ENCODE measurements at places on chromosomes 7 and 10.

DNA sequence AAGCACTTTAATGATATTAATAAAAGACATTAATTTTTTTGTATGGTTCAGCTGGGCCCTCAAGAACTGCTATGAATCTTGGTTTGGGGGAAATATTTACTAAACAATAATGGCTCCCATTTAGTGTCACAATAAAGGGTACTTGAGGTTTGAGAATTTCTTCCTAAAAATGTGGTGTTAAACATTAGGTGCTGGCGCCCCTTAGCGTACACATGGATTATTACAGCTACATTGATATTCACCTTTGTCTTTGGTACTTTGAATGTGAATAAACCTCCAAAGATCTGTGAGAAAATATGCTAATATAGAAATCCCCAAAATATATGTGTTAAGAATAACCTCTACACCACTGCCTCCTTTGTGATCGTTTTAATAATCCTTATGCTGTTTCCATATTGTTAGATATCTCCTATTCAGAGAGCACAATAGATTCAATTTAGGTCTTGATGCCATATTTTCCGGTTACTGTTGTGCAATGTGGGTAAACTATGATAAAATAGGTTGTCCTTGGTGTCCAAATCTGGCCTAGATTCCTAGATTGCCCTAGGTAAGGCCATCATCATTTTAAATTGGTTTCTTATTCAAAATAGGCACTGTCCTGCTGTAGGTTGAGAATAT, 161.8 kb upstream of the CACNA2D1 start:
- no peak for DNase-seq

- peak; percentile 45 for DNase-seq
These were observed 742 bp downstream of the LMBR1 start for GRCh38 chr7:156892081-156892800.

- no peak for DNase-seq
These were observed 90.8 kb downstream of the PRLHR start for GRCh38 chr10:118504467-118505205.

DNA sequence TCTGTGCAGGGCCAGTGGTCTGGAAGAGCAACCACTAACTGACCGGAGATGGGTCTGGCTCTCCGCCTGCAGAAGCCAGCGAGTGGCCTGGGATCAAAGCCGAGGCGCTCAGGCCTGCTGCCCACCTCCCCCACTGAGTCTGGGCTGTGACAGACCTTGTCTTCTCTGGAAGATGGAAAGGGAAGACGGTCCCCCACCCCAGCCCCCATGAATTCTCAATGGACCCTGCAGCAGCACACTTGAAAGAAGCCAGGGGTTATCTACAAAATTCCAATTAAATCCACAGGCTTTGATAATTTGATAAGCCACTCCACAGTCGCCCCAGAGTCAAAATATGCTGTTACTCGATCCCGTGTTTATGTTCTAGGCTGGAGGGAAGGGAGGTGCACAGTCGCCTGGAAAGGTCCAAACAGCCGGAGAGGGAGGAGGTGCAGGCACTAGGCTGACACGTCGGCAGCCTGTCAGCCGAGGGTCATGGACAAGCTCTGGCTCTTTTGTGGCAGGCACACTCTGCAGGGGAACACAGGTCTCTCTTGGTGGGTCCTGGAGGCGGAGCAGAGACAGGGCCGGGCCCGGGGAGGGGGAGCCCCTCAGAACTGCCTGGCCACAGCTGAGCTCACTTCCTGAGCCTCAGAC, 134.9 kb downstream of the SH3PXD2A start:
- no peak for DNase-seq

GRCh38 chr7:67267914-67268313, 271.3 kb downstream of the TYW1 start:
- no peak for DNase-seq

DNA sequence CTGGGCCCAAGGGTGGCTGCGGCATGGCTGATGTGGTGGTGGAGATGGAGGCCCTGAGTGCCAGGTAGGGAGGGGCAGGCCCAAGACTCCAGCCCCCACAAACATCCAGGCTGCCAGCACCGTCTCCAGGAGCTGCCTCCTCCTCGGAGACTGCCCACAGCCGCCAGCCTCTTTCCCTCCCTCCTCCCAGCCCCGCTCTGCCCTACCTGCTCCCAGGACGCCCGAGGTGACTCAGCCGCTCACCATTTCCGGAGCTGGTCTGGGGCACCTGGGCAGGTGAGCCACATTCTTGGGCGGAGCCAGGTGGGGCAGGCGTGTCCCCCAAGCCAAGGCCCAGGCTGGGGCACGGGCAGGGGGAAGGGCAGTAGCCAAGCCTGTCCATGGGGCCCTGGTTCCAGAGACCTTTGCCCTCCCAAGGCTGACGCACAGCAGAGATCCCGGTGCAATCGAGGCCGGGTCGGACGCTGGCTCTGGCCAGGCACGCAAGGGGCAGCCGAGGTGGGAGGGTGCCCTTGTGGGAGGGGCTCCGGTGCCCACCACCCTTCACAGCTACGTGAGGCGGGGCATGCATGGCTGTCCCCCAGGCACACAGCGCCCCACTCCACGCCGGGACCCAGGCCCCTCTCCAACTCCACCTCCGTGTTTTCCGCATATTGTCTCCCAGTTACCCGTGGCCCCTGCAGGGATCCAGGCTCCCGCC, 8.8 kb downstream of the ADAP1 start:
- DNase-seq = no peak

DNA sequence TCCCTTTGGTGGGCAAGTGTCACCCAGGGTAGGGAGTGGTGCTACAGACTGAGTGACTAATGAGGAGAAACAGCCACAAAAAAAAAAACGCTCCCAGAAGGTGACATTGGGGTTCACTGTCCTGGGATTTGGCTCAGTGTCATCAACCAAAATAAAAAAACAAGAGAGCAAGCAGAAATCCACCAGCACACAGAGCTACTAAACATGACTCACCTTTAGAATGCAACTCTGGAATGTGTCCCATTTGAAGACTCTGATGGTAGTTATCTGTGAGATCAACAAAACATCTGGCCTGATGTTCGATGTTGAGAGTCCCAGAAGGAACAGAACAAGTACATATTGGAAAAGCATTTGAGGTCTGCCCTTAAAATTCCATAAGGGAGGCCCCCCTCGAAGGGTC, 200.3 kb upstream of the LYZL2 start:
- DNase-seq = no peak

- DNase-seq = no peak
These were observed 80.4 kb downstream of the PPP1R3C start for GRCh38 chr10:91552274-91553095.

DNA sequence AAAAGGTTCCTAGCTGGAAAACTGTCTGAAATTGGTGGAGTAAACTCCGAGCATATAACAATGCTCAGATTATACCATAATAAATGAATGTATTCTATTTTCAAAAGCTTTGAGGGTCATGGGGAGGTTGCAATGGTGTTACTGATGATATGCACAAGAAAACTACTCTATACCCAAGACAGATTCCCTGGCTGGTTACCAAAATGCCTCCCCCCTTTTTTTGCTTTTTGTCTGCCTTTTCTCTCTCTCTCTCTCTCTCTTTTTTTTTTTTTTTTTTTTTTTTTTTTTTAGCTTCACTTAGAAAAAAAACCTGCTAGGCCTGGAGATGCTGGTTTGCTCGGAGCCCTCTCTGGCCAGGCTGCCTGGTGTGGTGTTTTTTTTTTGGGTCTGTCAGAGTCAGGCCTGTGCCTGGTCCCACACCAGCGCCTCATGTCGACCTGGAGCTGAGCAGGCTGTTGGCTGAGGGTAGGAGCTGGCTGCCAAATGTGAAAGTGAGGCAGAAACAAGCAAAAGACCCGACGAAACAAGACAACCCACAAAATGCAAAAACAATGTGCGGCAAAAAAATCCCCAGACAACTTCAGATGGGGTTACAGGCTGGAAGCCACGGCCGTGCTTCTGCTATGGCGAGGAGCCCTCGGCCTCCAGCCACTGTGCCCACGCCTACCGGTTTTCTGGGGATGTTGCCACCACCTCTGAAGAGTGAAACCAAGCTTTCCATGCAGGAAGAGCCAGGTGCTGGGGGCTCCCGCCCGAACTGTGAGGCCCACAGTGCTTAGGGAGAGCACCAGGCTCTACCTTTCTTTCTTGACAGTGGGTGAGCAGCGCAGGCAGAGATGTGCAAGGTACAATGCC, 59.9 kb upstream of the EFCAB10 start:
- DNase-seq = no peak

- no peak for DNase-seq
These were observed at the start of gene AOC1 for GRCh38 chr7:150852371-150852905. AOC1 (plus strand) TSS chr7:150852517; CDS start chr7:150856471, 3,954 bp downstream.

GRCh38 chr7:14446829-14447228, 455.7 kb downstream of the DGKB start:
- DNase-seq = no peak

- no peak for DNase-seq
These were observed 58.9 kb upstream of the NUPR2 start for GRCh38 chr7:56174875-56175760.

GRCh38 chr10:128187788-128188185, 61.6 kb upstream of the MKI67 start:
- no peak for DNase-seq

- peak; percentile 98 for DNase-seq
These were observed at the start of gene GNB2 for GRCh38 chr7:100673302-100673941. GNB2 (plus strand) TSS chr7:100673740; CDS start chr7:100676266, 2,526 bp downstream.

GRCh38 chr10:126210051-126210651, 178.1 kb downstream of the ADAM12 start:
- DNase-seq = no peak

DNA sequence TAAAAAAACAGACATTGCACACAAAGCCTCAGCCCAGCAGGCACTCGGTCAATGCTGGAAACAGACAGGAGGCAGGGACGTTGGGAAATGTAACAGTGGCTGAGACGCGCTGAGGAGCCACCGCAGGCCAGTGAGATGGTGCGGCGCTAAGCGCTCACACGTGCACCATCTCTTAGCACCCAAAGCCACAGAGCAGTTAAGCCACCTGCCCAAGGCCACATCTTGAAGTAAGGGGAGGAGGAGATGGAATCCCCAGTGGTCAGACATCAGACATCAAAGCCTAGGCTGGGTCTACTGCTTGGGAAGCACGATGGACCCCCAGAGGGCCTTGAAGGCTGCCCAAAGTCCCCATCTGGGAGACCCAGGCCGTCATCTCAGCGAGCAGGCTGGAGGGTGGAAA, 15.6 kb downstream of the LAT2 start:
- DNase-seq = no peak

GRCh38 chr7:47932466-47933037, 15.7 kb downstream of the PKD1L1 start:
- DNase-seq = no peak

DNA sequence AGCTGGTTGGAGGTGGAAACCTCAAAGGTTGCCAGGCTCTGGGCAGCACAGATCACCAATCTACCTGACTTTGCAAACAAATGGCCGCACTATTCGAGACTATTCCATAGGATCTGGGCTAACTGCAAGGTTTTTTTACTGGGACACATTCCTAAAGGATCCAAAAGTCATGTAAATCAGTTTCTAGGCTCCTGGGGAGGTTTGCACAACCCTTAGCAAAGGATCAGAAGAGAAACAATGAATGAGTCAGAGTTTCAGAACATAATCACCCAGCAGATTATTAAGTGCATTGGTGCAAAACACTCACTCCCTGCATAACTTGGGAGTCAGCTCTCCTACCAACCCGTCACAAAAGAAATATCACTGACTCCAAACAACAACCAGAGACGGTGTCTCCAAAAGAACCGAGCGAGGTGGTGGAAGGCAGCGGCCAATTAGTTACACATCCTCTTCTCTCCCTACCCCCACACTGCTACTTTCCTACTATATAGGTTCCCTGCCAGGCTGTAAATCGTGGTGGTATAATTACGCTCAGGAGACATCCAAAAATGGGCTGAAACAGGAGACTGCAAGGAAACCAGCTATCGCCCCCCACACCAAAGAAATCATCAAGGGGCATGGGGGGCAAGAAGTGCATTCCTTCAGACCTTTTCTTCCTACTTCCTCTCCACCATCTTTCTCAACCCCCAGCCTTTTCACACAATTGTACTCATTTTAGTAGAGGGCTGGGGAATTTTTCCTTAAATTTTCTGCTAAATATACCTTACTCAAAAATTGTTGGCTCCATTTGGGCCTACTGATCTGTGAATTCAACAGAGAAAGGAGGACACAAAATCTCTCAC, 3.2 kb downstream of the UBE2H start:
- no peak for DNase-seq

DNA sequence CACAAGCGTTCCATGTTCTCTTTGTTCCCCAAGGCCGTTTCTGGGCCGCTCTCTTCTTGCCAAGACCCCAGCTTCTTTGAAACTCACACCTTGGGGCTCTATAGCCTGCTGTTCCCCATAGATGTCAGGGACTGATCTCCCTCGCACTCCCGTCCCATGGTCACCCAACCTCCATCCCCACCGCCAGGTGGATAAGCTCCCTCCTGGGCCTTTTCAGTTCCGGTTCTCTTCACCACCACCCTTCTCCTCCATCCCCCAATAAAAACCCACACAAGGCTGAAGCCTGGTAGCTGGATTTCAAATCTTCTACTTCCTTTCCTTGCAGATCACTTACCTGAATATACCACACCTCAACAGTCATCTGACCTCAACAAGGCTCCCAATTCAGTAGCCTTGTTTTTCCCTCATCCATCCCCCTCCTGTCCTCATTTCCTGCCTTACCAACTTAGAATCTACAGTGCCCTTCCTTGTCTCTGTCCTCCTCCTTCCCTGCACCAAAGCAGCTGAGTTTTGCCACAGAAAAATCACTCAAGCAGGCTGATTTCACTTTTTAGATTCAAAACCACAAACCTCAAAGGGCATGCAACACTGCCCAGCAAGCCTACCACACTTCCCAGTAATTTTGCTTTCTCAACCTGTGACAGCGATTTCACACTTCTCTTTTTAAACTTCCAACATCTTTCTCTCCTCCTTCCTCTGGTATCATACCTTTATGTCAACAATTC, 7.7 kb downstream of the SLC37A3 start:
- DNase-seq = no peak

- DNase-seq = no peak
These were observed 38.8 kb downstream of the CDHR3 start for GRCh38 chr7:106001886-106002285.

- no peak for DNase-seq
These were observed 87.4 kb downstream of the CHN2 start for GRCh38 chr7:29281782-29282541.

DNA sequence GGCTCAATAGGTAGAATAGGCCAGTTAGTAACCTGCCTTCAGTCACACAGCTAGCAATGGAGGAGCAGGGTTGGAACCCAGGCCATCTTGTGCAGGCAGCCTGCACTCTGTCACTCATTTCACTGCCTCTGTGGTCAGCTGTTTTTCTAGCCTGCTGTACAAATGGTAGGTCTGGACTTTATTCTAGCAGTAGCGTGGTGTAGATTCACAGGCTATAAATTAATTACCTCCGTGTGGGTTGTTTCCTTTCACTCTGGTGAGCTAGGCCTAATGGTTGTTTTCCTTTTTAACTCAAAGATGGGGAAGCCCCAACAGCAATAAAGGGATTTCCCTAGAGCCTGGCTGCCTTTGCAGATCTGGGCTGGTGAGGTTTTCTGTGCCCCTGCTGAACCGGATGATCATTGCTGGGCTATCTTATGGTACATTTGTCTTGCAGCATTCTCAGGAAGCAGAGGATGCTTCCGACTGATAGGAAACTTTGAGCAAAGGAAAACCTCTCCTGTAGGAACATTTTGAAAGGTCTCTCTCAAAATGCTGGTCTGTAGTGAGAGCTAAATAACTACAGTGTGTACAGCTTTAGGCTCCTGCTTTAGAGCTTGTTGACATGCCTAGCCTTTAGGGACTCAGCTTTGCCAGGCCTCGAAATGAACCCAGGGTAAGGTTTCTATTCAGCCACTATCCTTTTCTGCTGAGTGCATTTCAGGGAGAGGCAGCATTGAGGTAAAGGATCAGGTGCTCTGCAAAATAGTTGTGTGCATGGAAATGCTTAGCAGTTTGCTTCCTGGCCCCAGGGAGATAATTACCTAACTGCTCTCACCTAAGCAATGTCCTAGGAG, 157.4 kb downstream of the ST7 start:
- peak; percentile 20 for DNase-seq

All from activated naive CD8-positive, alpha-beta T cell treated with anti-CD3 and anti-CD28 coated beads, Interleukin-2, amount 50 U/mL, for 16 hours (primary cell).